Stimulated activated CD4-positive, alpha-beta T cell treated with anti-CD3 and anti-CD28 coated beads, Interleukin-15, amount 100 ng/mL, for 1 hour (primary cell): ENCODE measurements at places on chromosomes 7 and 10.

GRCh38 chr7:2049111-2049781 lies 183.5 kb downstream of the MAD1L1 start:
- DNase-seq = no peak

DNA sequence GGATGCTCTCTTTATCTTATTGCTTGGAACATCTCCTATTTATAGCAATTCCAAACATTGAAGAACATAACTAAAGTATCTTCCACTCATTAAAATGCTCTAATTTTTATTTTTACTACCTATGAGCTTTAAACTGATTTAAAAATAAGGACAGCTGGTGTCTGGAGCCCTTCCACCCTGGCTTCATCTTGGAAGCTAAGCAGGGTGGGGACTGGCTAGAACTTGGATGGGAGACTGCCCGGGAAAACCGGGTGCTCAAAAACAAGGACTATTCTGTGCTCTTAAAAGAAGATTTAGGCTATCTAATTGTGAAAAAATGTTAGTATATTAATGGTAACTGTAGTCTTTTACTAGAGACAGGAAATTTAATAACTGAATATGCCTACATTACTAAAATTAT lies 69.2 kb downstream of the ARMC3 start:
- no peak for DNase-seq

DNA sequence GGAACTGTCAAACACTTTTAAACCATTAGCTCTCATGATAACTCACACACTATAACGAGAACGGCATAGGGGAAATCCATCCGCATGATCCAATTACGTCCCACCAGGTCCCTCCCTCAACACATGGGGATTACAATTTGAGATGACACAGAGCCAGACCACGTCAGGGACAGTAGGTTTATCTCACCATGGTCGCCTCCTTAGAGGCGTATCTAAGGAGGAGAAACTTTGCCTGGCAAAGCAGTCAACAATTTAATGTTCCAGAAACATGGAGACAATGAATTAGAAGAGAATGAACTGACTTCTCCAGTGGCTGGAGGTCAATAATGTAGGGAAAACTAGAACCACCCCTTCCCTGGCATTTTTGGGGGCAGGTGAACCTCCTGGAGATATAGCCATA lies 488.4 kb upstream of the AUTS2 start:
- DNase-seq = no peak

DNA sequence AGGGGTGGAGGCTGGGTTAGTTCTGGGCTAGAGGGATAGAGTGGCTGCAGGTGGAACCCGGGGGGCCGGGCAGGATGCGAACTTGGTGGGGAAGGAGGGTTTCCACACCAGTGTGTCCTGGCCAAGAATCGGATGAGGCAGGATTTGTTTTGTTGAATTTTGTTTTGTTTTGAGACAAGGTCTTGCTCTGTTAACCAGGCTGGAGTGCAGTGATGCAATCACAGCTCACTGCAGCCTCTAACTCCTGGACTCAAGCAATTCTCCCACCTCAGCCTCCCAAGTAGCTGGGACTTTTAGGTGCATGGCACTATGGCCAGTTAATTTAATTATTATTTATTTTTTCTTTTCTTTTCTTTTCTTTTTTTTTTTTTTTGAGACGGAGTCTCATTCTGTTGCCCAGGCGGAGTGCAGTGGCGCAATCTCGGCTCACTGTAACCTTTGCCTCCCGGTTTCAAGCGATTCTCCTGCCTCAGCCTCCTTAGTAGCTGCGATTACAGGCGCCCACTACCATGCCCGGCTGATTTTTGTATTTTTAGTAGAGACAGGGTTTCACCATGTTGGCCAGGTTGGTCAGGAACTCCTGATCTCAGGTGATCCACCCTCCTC lies 13.0 kb upstream of the PPP1R35 start:
- no peak for DNase-seq

DNA sequence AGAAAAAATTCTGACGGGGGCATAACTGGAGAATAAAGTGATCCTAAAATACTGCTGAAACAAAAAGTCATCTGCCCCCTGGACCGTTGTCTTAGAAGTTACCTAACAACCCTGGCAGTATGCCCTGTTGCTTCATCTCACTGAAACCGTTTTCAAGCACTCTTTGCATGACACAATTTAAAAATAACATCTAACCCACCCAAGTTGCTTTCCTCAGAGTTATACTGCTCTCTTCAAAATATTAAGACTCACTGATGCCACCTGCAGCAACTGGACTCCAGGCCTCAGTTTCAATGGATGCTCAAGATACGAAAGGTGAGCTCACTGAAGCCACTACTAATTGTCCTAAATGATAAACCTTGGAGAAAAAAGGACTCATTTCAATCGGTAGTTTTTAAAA lies 57.4 kb downstream of the CDK6 start:
- no peak for DNase-seq
